ENCODE measurements at places on chromosomes 1 and 21.

DNA sequence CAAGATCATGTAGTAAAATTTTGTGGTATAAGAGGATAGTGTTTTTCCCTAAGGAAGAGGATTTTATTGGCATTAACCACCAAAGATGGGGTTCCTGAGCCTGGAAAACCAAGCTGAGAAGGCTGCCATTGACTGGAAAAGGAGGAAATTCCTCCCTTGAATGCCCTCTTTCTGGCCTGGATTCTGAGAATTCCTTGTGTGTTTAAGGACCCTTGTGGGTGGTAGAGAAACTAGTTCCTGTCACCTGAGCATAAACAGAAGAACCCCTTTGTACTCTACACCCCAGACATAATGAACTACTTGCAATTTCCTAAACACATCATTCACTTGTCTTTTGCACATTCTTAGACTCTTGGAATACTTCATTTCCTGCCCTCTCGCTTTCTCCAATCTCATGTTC is 33.1 kb upstream of the CEP350 start:
- DNase-seq: no peak

DNA sequence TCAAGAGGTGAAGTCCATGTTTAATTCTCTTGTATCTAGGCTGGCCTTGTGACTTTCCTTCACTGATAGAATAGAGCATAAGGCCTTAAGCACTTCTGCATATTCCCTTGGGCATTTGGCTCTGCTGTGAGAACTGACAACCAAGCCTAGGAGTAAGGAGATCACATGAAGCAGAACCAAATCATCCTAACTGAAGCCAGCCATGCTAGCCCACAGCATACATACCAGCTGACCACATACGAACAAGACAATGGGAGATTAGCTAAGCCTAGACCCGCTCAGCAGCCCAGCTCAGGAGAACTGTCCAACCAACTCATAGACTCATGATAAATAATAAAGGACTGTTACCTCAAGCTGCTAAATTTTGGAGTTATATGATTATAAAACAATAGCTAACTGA is 114.6 kb upstream of the NEK7 start:
- no peak for DNase-seq

DNA sequence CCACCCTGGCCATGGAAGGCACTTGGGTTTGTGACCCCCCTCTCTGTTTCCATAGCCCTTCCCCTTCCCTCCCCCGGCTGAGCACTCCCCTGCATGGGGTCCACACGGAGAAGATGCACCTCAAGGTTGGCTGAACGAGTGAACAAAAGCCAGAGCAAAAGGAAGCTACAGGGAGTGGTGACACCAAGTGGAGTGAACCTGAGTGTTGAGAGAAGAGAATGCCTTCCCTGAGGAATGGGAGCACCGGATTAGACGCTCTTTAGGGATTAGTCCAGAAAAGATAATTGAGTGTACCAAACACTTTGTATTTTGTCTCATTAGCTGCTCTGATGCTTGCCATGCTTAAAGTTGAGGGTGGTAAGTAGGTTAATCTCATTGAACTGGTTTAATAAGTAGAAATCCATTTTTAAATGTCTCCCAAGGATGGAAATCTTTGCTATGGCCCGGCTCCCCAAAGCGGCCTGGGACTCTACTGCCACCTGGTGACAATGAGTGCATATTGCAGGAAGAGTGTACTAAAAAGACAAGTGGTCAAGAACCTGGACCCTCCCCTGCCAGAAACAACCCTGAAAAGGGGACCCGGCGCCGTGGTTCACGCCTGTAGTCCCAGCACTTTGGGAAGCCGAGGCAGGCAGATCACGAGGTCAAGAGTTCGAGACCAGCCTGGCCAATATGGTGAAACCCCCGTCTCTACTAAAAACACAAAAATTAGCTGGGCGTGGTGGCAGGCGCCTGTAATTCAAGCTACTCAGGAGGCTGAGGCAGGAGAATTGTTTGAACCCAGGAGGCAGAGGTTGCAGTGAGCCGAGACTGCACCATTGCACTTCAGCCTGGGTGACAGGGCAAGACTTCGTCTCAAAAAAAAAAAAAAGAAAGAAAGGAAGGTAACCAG is 150.6 kb upstream of the ZC3H12A start:
- no peak for DNase-seq

DNA sequence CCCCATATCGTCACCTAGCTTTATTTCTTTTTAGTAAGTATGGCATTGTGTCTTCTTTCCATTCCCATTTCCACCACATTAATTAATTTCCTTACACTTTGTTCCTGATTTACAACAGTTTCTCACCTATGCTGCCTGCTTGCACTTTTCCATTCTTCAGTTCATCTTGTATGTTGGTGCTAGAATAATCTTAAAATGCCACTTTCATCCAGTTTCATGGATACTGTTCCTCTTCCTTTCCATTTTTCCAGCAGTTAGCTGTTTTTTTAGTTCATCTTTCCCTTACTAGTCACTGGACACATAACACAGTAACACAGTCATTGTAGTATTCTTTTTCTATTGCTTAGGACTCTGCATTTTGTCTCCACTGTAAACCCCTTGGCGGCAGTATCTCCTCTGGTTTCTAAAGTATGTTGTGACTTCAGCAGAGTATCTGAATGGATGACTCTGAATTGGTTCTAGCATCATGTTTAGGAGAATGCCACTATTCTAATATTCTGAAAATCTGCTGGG is 2.1 kb downstream of the CDC7 start:
- DNase-seq: no peak

GRCh38 chr21:38142224-38142623 is 114.6 kb upstream of the KCNJ15 start:
- DNase-seq: no peak

- no peak for DNase-seq
These were observed 108.8 kb downstream of the TNFSF18 start for GRCh38 chr1:172941945-172942344.

DNA sequence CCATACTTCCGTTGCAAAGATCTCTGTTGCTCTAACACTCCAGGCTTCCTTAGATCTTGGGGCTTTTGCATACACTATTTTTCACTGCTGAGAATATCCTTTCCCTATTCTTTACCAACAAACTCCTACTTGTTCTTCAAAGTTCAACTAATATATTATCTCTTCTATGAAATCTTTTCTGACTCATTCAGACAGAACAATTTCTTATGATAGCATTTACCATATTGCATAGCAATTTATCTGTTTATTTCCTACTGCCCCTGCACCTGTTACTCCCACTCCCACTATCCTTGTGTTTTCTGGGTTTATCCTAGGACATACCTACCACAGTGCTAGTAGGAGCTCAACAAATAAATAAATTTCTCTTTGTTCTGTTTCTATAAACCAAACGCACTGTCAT is 11.0 kb downstream of the GADD45A start:
- DNase-seq: no peak

DNA sequence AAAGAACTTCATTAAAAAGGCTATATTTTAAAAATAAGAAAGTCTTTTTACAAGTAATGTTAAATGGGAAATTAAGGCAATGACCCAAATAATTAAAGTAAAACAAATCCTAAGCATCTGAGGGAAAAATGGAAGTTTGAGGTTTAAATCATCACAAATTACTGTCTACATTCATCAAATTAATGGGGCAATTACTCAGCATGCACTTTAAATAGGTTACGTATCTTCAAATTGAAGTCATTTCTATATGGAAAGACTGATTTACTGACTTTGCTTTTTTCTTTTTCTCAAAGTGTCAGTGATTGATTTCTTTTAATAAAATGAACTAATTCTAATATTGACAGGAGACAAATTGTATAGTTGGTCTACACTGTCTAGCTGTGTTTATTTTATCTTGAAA is 1452.3 kb downstream of the NCAM2 start:
- no peak for DNase-seq

- DNase-seq: no peak
These were observed 490.5 kb upstream of the LRRC7 start for GRCh38 chr1:69077198-69077597.

Data from activated gamma-delta T cell (primary cell).